ENCODE measurements at places on chromosomes 11 and 22.

- DNase-seq: no peak
These were observed 2.5 kb downstream of the CHST1 start for GRCh38 chr11:45662665-45663485.

DNA sequence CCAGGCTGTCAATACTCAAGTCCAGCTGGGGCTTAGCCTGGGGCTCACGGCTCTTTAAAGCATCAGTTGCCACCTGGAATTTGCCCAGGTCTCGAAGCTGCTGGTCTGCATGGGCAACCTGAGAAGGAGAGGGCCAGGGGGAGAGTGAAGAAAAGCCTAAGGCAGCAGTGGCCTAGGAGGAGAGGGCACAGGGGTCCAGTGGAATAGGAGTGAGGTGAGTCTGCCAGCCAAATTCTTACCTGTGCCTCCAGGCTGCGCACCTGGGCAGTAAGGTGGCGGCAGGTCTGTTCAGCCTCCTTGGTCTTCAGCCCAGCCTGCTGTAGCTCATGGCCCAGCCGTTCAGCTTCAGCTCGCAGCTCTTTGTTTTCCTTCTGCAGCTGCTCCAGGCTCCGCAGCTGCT lies 10.0 kb downstream of the IL18BP start:
- no peak for DNase-seq

GRCh38 chr11:132312161-132312560 lies 941.7 kb downstream of the NTM start:
- peak; percentile 33 for DNase-seq

- DNase-seq: no peak
These were observed 4.7 kb upstream of the C11orf86 start for GRCh38 chr11:66970371-66970806.

- no peak for DNase-seq
These were observed 18.3 kb upstream of the SYT7 start for GRCh38 chr11:61598886-61599868.

GRCh38 chr11:70668204-70669202 lies 270.2 kb downstream of the CTTN start:
- DNase-seq: no peak

DNA sequence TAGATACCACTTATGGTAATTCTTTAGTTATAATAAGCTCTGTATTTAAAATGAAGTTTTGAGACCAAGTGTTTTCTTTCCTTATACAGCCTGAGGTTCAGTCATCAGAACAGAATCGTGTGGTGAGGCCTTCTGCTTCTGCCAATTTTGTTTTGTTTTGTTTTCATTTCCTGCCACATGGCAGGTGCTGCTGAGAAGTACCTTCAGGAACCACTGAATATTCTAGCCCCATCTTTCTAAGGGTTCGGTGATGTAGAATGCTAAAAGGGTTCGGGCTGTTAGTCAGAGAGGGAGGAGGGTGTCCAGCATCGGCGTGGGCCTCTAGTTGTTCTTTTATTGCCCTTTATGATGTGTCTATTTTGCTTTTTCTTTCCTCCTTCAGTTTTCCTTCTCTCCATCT lies 25.8 kb downstream of the TNRC6B start:
- DNase-seq: peak; percentile 39

DNA sequence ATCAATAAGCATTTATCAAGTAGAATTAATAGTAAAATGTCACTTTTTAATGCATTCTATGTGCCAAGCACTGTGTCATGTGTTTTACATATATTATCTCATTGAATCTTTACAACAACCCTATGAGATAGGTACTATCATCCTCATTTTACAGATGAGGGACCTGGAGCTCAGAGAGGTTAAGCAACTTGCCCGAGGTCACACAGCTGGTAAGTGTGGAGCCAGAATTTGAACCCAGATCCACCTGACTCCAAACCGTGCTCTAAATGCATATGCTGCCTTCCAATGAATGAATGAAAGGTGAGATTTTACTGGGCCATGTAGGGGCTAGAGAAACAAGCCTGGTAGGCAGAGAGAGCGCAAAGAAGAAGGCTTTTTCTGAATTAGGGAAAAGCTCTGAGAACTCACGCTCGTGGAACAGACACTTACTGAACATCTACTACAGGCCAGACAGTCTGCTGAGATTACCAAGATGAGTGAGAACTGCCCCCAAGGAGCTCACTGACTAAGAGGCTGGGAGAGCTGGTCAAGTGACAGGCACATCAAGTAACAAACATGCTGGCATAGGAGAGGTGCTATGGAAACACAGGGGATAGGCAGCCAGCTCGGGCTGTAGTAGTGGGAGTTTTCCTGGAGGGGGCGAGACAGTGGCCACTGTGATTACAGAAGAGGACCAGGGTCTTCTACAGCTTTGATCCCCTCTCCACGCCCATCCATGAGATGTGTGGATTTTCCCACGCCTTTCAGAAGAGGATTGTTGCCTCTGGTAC lies 4.4 kb downstream of the ABCG4 start:
- no peak for DNase-seq

- no peak for DNase-seq
These were observed 16.1 kb upstream of the TBX1 start for GRCh38 chr22:19744350-19745006.

- no peak for DNase-seq
These were observed 15.6 kb upstream of the RDX start for GRCh38 chr11:110311783-110312579.

- no peak for DNase-seq
These were observed 76.9 kb downstream of the BCR start for GRCh38 chr22:23256986-23257888.

DNA sequence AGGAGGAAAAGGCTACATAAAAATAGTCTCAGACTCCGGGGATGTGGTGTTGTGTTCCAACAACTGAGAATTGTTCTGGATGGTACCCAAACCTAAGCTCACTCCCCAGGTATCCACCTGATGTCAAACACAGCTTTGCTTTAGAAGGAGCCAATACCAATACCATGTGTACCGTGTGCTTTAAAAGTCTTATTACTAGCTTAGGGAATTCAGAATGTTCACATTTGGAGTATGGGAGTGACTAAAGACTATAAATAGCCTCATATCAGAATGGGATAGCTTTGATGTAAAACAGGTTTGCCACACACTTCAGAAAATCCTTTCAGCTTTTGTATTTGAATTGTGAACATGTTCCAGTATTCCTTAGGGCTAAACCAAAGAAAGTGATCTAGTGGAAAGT lies 248.7 kb upstream of the ARHGAP42 start:
- no peak for DNase-seq

DNA sequence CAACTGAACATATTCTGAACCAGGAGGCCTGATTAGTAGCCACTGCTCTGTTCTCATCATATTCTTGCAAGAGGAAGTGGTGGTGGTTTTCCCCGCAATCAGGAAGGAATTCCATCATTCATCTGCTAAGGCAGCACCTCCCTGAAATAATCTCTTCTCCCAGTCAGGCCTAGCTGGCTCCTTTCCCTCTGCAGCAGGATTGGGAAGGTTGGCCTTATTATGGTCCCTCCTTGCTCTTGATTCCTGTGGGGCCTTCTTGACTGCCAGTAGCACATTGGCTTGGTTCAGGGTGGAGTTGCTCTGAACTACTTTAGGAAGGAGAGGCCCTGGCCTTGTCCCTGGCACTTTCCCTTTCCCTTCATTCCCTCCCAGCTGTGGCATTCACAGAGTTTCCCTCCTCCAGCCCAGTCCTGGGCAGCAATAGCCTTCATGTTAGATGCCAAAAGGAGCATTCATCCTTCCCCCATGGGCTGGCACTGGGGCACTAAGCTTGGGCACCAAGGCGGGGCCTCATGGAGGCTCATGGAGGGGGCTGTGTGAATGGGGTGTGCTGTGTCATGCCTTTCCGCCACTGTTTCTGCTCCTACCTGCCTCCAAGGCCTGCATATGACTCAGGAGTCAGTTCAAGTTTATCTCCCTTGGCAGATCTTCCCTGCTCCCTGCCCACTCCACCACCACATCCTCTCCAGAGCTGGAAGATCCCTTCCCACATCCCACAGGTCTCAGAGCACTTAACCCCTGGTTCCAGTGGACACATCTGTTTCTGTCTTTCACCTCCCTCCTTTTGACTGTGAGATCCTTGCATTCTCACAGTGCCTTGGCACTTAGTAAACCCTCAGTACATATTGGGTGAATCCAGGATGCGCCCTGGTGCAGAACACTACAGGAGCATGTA lies 27.6 kb upstream of the CD44 start:
- no peak for DNase-seq

GRCh38 chr22:12697441-12697840 lies 2830.6 kb upstream of the OR11H1 start:
- DNase-seq: no peak

GRCh38 chr22:40610329-40610850 lies 26.1 kb downstream of the MRTFA start:
- DNase-seq: no peak

- no peak for DNase-seq
These were observed 69.2 kb upstream of the CRYBB3 start for GRCh38 chr22:25130462-25130861.

- DNase-seq: no peak
These were observed 574.3 kb downstream of the NTM start for GRCh38 chr11:131944736-131945135.

DNA sequence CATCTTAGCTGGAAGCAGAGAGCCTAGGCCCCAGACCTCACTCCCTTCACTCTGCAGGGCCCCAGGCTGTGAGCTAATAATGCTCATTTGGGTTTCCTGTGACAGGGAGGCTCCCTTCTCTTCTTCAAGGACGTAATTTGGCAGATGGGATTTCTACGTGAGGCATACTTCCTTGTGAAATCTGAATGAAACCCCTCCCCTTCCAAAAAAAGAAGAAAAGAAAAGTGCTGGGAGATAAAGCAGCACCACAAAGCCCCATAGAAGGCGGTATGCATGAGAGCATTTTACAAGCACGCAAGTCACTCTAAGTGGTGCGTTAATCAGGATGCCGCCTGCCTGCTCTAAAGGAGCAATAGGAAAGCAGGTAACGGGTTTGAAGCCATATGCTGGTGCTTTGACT lies 5.7 kb downstream of the P2RX3 start:
- no peak for DNase-seq

DNA sequence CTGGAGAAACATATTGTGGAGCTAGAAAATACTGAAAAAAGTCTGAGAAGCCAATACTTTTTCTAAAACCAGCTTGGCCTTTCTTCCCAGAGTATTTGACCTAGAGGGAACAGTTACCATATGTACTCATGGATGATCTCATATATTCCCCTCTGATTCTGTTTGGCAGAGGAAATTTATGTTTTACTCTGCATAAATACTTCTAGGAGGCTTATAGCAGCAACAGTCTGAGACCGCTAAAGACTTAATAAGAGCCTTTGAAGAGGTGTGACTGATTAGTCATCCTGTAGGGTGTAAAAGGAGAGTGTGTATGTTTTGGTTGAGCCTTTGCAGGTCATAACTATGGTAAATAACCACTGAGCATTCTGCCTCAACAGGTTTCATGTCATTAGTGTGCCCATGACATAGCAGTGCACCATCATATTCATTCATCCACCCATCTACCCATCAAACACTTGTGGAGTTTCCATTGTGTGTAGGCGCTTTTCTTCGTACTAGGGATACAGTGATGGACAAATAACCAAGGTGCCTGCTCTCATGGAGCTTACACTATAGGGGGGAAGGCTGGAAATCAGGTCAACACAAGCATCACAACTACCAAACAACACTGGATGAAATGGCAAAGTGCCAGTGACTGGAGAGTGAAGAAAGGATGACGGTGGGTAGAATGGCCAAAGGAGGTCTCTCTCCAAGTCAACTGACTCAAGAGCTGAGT lies 44.5 kb downstream of the TRAF6 start:
- no peak for DNase-seq

DNA sequence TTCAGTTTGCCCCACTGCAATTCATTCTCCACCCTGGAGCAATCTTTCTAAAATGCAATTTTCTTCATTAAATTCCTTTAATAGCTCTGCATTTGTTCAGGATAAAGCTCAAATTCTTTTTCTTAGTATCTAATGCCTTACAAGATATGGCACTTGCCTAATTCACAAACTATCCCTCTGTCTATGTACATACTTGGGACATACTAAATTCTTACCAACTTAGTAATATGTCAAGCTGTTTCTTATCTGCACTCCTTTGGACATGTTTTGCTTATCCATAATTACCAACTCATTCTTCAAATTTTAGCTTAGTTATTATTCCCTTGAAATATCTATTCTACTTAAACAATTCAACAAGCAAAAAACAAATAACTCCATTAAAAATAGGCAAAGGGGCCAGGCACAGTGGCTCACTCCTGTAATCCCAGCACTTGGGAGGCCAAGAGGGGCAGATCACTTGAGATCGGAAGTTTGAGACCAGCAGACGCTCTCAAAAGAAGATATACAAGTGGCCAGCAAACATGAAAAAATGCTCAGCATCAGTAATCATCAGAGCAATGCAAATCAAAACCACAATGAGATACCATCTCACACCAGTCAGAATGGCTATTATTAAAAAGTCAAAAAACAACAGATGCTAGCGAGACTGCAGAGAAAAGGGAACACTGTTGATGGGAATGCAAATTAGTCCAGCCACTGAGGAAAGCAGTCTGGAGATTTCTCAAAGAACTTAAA lies 96.9 kb downstream of the FAM76B start:
- no peak for DNase-seq

DNA sequence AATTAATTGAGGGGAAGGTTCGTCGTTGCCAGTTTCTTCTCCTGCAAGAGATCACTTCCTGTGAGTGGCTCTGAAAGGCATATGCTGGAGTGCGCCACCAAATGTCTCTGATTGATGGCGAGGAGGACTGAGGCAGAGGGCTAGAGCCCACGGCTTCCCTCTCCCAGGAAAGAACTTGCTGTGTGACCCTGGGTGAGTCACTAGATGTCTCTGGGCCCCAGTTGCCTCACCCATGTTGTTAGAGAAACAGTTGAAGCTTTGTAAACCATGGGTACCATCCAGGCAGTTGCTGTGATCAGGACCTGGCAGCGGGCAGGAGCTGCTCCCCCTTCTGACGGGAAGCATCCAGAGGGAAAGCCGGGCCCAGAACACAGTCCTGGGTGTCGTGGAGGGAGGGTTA lies 3.2 kb downstream of the ABCG4 start:
- no peak for DNase-seq

DNA sequence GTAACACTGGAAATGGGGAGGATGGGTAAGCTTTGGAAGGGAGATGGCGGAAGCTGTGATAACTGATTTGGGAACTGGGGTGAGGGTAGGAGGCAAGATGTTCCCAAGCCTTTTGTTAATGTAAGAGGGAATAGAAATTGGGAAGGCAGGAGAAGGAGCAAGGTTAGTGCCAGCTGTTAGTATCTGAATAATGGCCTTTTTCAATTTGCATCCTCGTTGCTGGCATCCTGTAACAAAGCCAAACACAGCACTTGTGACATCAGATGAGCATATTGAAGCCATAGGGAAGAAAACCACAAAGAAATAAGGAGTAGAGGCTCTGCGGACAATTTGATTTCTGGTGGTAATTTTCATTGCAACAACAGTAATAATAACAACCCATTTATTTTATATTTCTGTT lies 70.9 kb upstream of the CLMP start:
- DNase-seq: no peak

GRCh38 chr11:12331239-12331874 lies 46.0 kb upstream of the PARVA start:
- DNase-seq: peak; percentile 86

GRCh38 chr11:73404048-73404447 lies 27.8 kb downstream of the RELT start:
- DNase-seq: no peak
